ENCODE measurements at places on chromosomes 2 and 18. TPM values are rescaled to one million over a fixed set of nuclear protein-coding genes. Genes with fewer than 3 reads are reported as not detected.

Gene RAB6C
- total RNA-seq: 0.09 TPM

- H3K4me3 ChIP-seq: no peak overlapping the region
- DNase-seq: no peak
- no peaks in the 10 kb centered on the region for H3K27me3 ChIP-seq
- no peak overlapping the region for H3K27ac ChIP-seq
Measured at GRCh38 chr2:214856137-214856536, 46.7 kb upstream of the BARD1 start.

Gene ALKAL2
- total RNA-seq: not detected

- H3K27ac ChIP-seq: no peak overlapping the region
- H3K4me3 ChIP-seq: no peak overlapping the region
- H3K4me1 ChIP-seq: no peaks in the 10 kb centered on the region
- H3K27me3 ChIP-seq: no peaks in the 10 kb centered on the region
- no peak for DNase-seq
- H3K36me3 ChIP-seq: no peaks in the 10 kb centered on the region
Measured at GRCh38 chr2:158903711-158904405, 64.6 kb upstream of the TANC1 start.

DNA sequence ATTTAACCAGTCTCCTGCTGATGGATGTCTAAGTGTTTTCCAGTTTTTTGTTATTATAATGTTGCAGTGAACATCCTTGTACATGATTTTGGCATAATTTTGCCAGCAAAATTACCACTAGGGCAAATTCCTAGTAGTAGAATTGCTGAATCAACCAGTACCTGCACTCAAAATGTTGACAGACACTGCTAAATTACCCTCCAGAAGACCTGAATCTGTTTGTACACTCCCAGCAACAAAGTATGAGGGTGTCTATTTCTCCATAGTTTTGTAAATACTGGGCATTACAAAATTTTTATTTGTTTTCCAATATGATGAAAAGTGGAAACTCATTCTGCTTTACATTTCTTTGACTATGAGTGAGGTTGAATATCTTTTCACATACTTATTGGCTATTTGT lies 11.2 kb upstream of the MAT2A start:
- no peaks in the 10 kb centered on the region for H3K27me3 ChIP-seq
- H3K4me3 ChIP-seq: no peak overlapping the region

DNA sequence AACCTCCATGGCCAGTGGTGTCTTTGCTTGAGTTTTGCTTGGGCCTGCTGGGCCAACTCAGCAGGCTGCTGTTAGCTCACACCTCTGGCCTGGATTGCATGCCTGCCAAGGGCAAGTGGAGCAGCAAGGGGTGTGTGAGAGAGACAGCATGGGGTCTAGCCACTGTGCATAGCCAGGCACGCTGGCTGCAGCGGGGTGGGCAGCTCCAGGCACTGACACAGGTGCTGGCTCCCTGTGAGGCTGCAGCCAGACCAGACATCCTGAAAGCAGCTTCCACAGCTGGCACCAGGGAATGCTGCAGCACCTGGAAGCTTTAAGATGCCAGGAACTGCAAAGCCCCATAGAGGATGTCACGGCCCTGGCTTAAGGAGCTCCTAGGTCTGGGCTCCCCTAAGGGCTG lies 376.4 kb upstream of the VWC2L start:
- H3K36me3 ChIP-seq: no peaks in the 10 kb centered on the region
- H3K27me3 ChIP-seq: no peaks in the 10 kb centered on the region
- H3K4me3 ChIP-seq: no peak overlapping the region

DNA sequence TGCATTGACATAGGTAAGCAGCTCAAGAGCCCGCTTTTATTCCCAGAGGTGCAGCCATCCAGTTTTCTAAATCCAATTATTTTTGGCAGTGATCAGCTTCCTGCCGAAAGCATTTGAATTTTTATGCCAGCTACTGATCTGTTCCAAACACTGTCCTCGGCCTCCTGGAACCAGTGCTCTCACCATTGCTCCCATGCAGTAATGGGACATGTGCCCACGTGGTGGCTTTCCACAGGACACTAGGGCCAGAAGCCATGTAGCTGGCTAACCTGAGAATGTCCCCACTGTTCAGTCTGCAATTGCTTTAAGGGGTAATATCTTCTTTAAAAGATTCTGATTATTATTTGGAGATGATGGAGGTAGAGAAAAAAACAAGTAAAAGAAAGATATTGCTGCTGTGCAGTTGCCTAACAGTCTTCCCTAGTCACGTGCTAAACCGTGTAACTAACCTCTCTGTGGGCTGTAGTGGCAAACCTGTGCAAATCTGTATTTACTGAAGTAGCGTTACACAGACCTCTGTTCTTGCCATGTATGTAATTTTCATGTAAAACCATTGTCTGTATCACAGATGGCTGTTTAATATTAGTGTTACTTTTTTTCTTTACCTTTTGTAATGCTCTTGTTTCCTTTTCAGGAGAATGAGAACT lies 13.0 kb downstream of the GRHL1 start:
- H3K36me3 ChIP-seq: peaks cover 36% of the 10 kb centered on the region
- no peak overlapping the region for H3K4me3 ChIP-seq
- H3K27me3 ChIP-seq: no peaks in the 10 kb centered on the region
- no peaks in the 10 kb centered on the region for H3K4me1 ChIP-seq
- no peak for DNase-seq
- H3K27ac ChIP-seq: no peak overlapping the region

DNA sequence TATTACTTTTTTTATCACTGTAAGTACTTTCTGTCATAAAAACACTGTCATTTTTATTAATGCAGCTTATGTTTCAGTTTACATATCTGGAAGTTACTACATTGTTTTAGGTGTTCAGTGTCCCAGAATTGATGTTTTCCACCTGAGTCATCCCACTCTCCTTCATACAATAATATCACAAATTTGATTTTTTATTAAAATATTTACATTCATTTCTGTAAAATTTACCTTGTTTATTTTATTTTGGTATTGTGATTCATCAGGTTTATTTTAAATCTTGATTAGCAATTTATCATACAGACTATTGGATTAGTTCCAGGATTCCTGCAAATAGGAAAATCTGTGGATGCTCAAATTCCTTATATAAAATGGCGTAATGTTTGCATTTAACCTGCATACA lies 1662.9 kb downstream of the SUCLG1 start:
- DNase-seq: no peak
- H3K27ac ChIP-seq: no peak overlapping the region
- H3K36me3 ChIP-seq: no peaks in the 10 kb centered on the region
- no peak overlapping the region for H3K4me3 ChIP-seq

GRCh38 chr18:68284236-68284780 lies 430.6 kb downstream of the TMX3 start:
- no peak for DNase-seq
- H3K4me1 ChIP-seq: no peaks in the 10 kb centered on the region
- no peak overlapping the region for H3K27ac ChIP-seq
- no peaks in the 10 kb centered on the region for H3K27me3 ChIP-seq
- H3K4me3 ChIP-seq: no peak overlapping the region

GRCh38 chr18:58776084-58776483 lies 88.6 kb upstream of the ZNF532 start:
- no peaks in the 10 kb centered on the region for H3K27me3 ChIP-seq
- H3K36me3 ChIP-seq: no peaks in the 10 kb centered on the region
- no peaks in the 10 kb centered on the region for H3K4me1 ChIP-seq
- no peak for DNase-seq
- H3K4me3 ChIP-seq: no peak overlapping the region

All from psoas muscle (tissue), 8 donors.